Stimulated activated CD4-positive, alpha-beta T cell treated with anti-CD3 and anti-CD28 coated beads, Interleukin-12 subunit alpha, Interleukin-12 subunit beta, amount 100 ng/mL, for 4 hours (primary cell): ENCODE measurements at places on chromosomes 1 and 21.
A peak's percentile ranks its signal among the peaks of the same experiment; 100 is the strongest.

DNA sequence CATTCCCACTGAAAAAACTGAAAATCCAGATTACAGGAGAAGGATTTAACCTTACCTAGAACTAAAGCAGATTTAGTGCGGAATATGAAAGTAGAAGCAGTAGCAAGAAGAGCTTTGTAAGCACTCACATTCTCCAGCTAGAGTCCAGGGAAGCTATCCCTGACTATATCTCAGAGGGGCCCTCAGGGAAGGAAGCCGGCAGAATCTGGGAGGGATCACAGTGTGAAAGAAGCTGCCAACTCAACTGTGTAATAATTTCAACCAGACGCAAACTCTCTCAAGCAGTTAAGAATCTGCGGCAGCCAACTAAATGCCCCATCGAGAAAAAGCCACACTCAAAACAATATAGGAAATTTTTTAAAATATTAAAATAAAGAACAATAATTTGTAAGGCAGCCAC lies 163.8 kb downstream of the EIF4G3 start:
- DNase-seq = no peak

- DNase-seq = no peak
Measured at GRCh38 chr1:21913258-21913657, 23.9 kb downstream of the HSPG2 start.

GRCh38 chr21:42176859-42177258 lies 42.1 kb upstream of the ABCG1 start:
- no peak for DNase-seq

- DNase-seq = no peak
Measured at GRCh38 chr1:55231745-55232144, 16.6 kb upstream of the USP24 start.

- no peak for DNase-seq
Measured at GRCh38 chr1:32501865-32502264, 37.0 kb downstream of the ZBTB8B start.

DNA sequence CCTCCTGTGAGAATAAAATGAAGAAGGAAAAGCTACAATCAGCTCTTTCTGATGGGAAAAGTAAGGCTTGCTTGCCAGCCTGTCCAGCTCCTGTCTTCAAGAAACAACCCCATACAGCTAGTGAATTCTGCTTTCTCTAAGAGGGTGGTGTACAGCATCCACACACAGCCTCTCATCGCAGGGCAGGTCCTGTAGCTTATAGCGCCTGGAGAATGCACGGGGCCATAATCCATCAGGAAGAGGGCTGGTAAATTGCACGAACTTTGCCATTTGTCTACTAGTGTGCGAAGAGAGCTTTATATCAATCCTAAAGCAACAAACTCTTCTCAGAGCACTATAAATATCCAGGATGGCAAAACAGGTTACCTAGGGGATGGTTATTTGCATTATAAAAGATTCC lies 83.3 kb upstream of the SAMSN1 start:
- DNase-seq = no peak

GRCh38 chr1:83918688-83919285 lies 80.1 kb downstream of the TTLL7 start:
- DNase-seq = no peak

- DNase-seq = no peak
Measured at GRCh38 chr1:90371448-90371813, 345.7 kb downstream of the BARHL2 start.

DNA sequence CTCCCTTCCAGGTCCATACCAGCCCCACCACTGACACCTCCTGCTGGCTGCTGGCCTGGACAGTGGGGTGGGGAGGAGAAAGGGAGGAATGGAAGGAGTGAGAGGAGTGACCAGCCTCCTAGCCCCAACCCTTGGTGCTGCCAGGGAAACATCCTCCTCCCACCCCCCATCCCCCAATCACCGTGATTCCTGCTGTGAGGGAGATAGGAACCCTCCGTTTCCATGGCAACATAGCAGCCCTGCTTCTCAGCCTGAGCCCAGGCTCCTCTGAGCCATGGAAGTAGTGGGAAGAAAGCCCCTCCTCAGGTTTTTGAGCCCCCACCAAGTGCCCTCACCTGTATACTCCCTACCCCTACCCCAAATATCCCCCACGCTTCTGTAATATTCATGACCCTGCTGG lies 44.4 kb upstream of the SCMH1 start:
- DNase-seq = no peak

DNA sequence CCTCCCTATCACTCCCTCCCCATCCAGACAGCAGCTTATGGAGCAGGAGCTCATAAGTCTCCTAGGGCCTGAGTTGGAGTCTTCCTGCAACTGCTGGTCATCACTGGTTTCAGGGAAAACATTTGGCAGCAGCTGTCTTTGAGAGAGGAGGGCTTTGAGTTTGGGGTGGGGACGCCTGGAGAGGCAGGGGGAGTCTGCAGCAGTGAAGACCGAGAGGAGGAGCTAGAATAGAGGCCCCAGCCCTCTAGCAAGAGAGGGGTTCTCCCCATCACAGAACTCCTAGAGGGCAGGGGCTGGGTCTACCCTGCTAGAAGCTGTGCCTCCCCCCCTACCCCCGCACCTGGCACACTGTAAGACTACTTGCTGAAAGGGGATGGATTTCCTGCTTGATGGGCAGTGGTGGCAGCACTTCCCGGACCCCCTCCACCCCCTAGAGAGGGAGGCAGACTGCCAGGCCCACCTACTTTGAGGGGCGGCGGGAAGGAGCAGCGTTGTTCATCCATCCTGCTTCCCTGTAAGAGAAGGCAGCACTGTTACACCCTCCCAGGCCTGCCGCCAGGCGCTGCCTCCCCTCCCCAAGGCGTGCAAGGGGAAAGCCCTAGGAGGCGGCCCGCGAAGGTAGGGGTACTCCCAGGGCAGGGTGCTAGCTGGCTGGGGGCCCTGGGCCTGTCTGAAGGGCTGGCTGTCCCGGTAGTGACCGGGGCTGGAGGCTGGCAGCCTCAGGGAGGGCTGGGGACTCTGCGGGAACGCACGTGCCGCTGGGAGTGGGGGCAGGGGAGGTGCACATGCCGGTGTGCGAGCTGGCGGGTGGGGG lies 50.4 kb downstream of the RAP1GAP start:
- no peak for DNase-seq

GRCh38 chr1:76958828-76959227 lies 91.5 kb downstream of the ST6GALNAC5 start:
- DNase-seq = no peak

DNA sequence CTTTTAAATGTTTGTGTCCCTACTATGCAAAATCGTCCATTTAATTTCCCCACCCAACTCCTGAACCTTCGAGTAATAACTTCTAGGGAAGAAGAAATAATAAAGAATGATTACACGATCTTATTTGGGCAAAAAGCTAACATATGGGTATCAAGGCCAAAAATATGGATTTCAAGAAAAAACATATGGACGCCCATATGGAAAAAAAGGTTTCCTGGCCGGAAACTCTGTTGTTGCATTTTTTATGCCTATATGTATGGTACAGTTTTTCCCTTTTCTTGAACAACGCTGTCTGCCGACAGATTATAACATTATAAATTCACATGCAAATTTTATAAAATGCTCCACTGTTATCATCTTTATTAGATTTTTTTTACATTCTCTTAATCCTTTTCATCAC lies 167.6 kb upstream of the ESRRG start:
- DNase-seq = no peak

GRCh38 chr1:31583995-31584868 lies 7.9 kb downstream of the TINAGL1 start:
- DNase-seq = no peak

- DNase-seq = peak; percentile 2
Measured at GRCh38 chr1:52502789-52503188, 50.1 kb downstream of the TUT4 start.

DNA sequence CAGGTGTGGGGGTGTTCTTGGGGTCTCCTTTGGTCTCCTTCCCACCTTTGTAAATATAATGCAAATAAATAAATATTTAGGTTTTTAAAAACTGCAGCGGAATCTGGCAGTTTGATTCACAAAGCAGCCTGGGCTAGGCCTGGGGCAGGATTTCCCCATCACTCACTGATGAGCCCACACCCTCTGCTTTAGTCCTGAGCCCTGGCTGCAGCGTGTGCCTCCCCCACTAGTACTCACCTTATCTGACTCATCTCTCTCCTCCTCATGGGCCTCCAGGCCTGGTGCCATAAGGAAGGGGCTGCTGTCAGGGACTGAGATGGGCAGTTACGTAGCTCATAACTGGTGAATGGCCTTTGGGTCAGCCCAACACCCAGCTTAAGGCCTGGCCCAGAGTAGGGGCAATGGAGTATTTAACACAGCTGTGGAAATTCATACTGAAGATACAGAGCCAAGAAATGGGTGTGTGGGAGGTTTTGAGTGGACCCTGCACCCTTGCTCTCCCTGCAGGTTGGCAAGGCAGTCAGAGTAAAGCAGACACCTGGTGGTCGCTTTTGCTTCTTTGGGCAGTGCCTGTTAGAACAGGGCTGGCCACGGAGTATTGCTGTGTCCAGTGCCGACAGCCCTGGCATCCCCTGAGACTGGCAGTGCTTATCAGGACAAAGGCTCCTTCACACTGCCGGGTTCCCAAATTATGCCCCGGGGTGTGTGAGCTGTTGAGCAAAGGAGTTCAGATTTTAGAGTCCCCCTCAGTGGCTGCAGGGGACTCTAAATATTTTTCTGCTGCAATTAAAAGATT lies 39.7 kb downstream of the AZIN2 start:
- DNase-seq = no peak

DNA sequence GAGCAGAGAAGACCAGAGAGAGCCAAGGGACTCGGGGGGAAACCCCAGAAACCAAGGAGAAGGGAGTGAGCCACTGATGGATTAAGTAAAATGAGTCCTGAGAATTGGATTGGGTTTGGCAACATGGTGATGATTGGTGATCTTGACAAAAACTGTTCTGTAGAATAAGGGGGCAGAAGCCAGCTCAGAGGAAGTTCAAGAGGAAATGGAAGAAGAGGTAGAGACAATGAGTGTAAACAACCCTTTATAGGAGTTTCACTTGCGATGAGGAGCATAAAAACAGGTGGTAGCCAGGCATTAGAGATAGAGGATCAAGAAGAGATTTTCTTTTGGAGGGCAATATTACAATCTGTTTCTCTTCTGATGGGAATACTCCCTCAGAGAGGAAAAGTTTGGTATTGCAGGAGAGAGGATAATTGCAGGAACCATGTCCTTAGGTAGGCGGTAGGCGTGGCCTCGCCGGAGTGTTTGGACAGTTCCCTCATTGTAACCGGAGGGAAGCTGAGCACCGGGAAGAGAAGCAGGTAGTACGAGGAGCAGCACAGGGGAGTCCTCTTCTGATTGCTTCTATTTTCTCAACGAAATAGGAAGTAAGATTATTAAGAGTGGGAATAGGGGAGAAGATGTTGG lies 68.4 kb upstream of the TENT5C start:
- DNase-seq = no peak

DNA sequence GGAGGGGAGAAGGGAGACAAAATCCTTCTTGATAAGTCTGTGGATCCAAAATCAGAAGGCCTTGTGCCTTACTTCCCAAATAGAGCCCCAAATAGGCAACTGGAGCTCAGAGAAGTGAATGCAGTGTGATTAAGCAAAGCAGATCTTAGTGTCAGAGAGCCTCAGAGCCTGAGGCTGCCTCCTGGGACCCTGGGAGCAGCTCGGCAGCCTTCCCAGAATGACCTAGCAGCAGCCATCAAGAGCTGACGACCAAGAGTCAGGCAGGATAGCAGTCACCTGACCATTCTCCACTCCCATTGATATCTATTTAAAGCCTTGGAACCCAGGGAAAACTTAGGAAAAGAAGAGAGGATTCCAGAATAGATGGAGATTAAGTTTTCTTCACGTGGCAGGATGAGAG lies 78.0 kb upstream of the SMYD2 start:
- DNase-seq = no peak

GRCh38 chr1:213060836-213061235 lies 9.8 kb downstream of the RPS6KC1 start:
- DNase-seq = no peak

GRCh38 chr1:29496701-29497100 lies 260.4 kb downstream of the PTPRU start:
- DNase-seq = no peak

DNA sequence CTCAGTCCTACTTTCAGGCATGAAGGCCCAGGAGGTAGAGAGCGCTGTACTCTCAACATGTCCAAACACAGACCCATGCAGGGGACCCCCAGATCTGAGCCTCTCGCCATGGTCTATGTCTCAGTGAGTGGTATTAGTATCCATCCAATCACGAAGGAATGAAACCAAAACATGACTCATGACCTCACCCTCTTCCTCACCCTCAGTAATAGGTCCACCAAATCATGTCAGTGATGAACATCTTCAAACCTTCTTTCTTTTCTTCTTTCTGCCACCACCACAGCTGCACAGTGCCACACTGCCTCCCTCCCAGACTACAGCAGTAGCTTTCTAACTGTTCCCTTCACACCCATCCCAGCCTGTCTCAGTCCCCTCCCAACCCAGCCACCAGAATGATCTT lies 16.8 kb downstream of the C1orf116 start:
- no peak for DNase-seq

GRCh38 chr1:182415789-182416188 lies 15.3 kb upstream of the TEDDM1 start:
- no peak for DNase-seq

DNA sequence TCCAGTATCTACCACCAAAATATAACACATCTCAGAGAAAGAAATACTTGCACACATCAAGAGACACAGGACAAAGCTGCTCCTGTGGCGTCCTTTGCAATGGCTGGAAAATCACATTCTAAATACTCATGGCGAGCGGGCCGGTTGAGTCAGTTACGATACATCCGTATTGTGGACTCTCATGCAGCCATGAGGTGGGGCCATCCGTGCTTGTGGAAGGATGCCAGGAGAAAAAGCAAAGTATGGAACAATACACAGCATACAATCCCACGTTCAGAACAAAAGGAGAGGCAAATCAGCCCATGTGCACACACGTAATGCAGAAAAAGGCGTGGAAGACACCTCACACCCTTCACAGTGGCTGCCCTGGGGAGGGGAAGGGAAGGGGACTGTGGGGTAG lies 13.1 kb downstream of the ATP13A2 start:
- no peak for DNase-seq

DNA sequence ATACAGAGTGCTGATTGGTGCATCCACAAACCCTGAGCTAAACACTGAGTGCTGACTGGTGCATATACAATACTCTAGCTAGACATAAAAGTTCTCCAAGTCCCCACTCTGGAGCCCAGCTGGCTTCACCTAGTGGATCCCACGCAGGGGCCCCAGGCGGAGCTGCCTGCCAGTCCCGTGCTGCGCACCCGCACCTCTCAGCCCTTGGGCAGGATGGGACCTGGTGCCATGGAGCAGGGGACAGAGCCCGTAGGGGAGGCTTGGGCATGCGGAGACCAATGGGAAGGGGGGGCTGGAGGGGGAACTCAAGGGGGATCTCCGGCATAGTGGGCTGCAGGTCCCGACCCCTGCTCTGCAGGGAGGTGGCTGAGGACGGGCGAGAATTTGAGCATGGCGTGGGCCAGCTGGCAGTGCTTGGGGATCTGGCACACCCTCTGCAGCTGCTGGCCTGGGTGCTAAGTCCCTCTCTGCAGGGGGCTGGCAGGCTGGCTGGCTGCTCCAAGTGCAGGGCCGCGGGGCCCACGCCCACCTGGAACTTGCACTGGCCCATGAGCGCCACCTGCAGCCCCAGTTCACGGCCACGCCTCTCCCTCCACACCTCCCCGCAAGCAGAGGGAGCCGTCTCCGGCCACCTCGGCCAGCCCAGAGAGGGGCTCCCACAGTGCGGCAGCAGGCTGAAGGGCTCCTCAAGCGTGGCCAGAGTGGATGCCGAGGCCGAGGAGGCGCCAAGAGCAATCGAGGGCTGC lies 104.9 kb downstream of the NTMT2 start:
- no peak for DNase-seq

GRCh38 chr21:29829564-29830275 lies 110.1 kb downstream of the GRIK1 start:
- DNase-seq = no peak

- no peak for DNase-seq
Measured at GRCh38 chr1:175320804-175321203, 128.2 kb upstream of the KIAA0040 start.

- no peak for DNase-seq
Measured at GRCh38 chr1:241598249-241598648, 41.9 kb downstream of the CHML start.
